ENCODE measurements at places on chromosomes 16 and 17.

DNA sequence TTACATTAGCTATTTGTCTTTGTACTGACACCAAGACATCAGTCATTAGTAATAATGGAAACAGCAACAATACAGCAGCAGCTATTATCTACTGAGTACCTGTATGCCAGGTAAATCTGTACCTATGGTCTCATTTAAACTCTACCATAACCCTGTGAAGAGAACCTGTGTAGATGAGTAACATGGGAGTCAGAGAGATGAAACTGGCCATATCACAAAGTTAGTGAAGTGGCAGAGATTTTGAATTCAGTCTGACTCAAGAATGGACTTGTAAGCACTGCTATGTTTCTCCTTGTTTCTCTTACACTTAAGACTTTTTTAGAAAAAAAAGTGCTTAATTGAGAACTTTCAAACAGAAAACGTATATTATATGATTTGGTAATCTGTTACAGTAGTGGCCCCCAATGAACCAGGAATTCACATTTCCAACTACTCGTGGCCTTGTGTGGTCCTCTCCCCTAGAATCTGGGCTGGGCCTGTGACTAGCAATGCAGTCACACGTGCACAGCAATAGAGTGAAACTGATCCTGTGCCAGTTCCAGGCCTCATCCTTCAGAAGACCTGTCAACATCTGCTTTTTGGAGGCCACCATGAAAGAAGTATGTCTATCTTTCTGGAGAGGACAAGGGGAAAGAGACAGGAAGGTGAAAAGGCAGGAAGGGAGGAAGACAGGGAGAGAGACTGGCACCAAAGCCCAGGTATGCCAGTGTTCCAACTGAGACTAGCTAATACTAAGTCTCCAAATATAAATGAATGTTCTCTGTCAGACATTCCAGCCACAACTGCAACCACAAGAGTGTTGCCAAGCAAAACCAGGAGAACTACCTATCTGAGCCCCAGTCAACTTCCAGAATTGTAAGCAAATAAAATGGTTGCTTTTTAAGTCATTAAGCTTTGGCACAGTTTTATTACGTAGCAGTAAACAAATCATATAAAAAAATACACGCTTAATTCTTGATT, 12.0 kb downstream of the CRLF3 start:
- H3K4me1 ChIP-seq, result no peaks in the 10 kb centered on the region
- no peaks in the 10 kb centered on the region for H3K27me3 ChIP-seq
- no peak overlapping the region for H3K27ac ChIP-seq
- no peak overlapping the region for H3K4me3 ChIP-seq
- no peaks in the 10 kb centered on the region for H3K36me3 ChIP-seq

DNA sequence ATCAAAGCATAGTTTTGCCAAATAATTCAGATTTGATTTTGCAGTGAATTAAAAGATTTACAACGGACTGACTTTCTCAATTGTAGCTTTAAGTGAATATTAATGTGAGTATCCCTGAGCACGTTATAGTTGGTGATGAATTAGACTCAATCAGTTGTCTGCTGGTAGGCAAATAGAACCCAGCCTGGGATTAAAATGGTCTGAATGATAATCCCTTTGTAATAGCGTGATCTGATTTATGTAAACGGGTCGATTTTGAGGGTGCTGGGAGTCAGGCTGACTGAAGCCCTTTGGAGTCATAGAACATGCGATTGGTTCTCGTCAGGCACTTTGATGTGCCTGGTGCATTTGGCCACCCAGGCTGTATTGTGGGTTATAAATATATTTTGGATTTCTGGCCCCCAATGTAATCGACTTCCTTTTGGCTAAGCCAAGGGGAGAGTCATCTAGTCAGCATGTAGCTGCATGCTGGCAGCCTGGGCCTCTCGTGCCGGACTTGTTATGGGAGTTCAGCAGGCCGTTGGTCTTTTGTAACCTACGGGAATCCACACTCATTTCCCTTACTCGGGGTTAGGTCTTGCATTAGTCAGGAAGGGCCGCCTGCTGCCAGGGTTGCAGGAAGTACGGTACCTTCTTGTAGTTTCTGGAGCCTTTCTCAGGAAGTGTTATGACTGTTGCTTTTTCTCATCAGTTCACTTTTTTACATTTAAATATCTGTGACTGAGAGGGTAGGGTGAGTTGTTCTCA, 5.4 kb downstream of the PGS1 start:
- H3K4me3 ChIP-seq, result no peak overlapping the region
- peaks cover 19% of the 10 kb centered on the region for H3K4me1 ChIP-seq
- no peak for DNase-seq
- no peaks in the 10 kb centered on the region for H3K27me3 ChIP-seq
- no peak overlapping the region for H3K27ac ChIP-seq
- no peaks in the 10 kb centered on the region for H3K36me3 ChIP-seq

GRCh38 chr17:71628306-71628705, 492.5 kb upstream of the SOX9 start:
- no peak overlapping the region for H3K27ac ChIP-seq
- no peaks in the 10 kb centered on the region for H3K27me3 ChIP-seq
- no peak for DNase-seq
- H3K4me3 ChIP-seq, result no peak overlapping the region
- no peaks in the 10 kb centered on the region for H3K36me3 ChIP-seq

DNA sequence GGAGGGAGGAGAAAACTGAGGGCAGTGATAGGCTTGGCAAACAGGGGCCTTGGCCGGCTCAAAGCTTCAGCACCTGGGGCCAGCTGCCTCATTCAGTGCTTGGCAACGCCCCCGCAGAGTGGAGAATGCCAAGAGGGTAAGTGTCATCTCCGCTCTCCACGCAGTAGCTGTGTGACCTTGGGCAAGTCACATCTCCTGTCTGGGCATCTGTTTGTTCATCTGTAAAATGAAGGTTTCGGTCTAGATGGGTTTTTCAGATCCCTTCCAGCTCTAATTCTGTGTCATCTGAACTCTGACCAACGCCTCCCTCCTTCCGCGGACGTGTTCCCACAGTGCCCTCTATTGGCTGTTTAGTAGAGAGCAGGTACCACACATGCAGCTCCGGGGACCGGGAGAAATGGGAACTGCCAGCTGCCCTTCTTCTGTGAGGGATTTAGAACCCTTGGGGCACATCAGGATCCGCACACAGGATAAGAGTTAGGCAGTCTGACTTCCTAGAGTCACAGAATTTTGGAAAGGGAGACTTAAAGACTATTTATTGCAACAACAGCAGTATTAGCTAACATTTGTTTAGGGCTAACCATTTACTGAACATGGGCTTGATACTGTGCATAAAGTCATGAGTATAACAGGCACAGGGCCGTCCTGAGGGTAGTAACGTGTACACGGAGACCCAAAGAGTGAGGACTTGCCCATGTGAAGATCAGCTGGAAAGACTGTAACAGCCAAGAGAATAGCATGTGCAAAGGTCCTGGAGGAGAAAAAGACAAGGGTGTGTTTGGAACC, 26.8 kb downstream of the GP2 start:
- no peak overlapping the region for H3K4me3 ChIP-seq
- no peaks in the 10 kb centered on the region for H3K36me3 ChIP-seq
- no peaks in the 10 kb centered on the region for H3K4me1 ChIP-seq
- DNase-seq, result peak; percentile 75
- H3K27me3 ChIP-seq, result no peaks in the 10 kb centered on the region
- no peak overlapping the region for H3K27ac ChIP-seq

DNA sequence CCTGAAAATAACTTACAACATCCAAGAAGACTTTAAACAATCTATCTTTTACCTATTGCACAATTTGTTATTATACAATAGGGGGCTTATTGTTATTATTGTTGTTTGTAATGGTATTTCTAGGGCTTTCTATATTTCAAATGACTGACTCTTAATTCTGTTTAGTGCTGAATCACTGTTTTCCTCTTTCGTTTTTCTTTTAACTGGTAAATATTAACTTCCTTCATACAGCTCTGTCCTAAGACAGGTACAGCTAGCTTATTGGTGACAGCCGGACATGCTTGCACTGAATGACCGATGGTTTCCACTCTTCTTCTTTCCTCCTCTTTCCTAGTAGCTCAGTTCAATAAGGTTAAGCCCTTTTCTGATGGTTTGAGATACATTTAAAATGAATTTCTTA, 11.6 kb downstream of the KRTAP9-7 start:
- H3K27ac ChIP-seq, result no peak overlapping the region
- H3K4me3 ChIP-seq, result no peak overlapping the region
- no peaks in the 10 kb centered on the region for H3K36me3 ChIP-seq
- no peaks in the 10 kb centered on the region for H3K4me1 ChIP-seq

GRCh38 chr16:49542946-49543630, 169.5 kb downstream of the C16orf78 start:
- no peak for DNase-seq
- no peaks in the 10 kb centered on the region for H3K36me3 ChIP-seq
- no peak overlapping the region for H3K27ac ChIP-seq
- H3K4me1 ChIP-seq, result peaks cover 2% of the 10 kb centered on the region

GRCh38 chr17:67399676-67400075, 22.6 kb downstream of the PITPNC1 start:
- no peaks in the 10 kb centered on the region for H3K4me1 ChIP-seq
- DNase-seq, result no peak
- no peak overlapping the region for H3K27ac ChIP-seq
- no peaks in the 10 kb centered on the region for H3K27me3 ChIP-seq
- no peak overlapping the region for H3K4me3 ChIP-seq

DNA sequence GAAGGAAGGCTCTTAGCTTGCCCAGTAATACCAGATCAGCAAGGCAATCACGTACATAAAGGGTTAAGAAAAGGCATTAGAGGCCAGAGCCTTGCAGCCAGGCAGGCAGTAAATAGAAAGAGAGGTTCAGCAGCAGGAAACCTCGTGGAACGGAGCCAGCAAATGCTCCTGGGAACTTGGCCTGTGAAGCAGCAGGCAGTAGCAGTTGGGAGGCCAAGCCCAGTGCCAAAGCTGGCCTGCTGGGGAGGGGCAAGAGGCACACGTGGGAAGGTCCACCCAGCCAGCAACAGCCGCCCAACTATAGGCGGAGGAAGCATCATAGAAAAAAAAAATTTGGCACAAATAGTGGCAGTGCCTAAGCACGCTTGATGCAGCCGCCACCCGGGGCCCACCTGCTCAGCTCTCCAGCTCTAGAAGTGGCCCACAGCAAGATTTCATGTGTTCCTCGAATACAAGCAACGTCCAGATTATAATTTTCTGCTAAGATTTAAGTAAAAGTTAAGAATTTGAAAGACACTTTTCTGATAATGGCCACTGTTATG, 2339.5 kb downstream of the TP53TG3F start:
- H3K4me3 ChIP-seq, result no peak overlapping the region
- H3K27me3 ChIP-seq, result no peaks in the 10 kb centered on the region
- no peaks in the 10 kb centered on the region for H3K36me3 ChIP-seq
- no peaks in the 10 kb centered on the region for H3K4me1 ChIP-seq

Measured in mesendoderm (in vitro differentiated cells).